ENCODE measurements at places on chromosomes 13 and 19. TPM values are rescaled to one million over a fixed set of nuclear protein-coding genes. Genes with fewer than 3 reads are reported as not detected.

Gene GRIN2D
- 0.33 TPM for total RNA-seq

Gene CRX
- total RNA-seq, result not detected

Gene MRI1
- 56.0 TPM for total RNA-seq

Gene PLIN4
- total RNA-seq, result 8.9 TPM

Gene CYP2A7
- total RNA-seq, result not detected

Gene LRRC25
- 0.15 TPM for total RNA-seq

Gene ZNF729
- total RNA-seq, result not detected

Gene TICAM1
- 6.8 TPM for total RNA-seq

Gene GAS6
- 90.5 TPM for total RNA-seq

Gene ADM5
- 0.44 TPM for total RNA-seq

Gene LGALS4
- total RNA-seq, result not detected

Gene TINCR
- not detected for total RNA-seq

Gene OLFM2
- 4.1 TPM for total RNA-seq

Gene ACP4
- total RNA-seq, result not detected

Gene TJP3
- not detected for total RNA-seq

Gene MTUS2
- not detected for total RNA-seq

Gene IRF3
- 69.5 TPM for total RNA-seq

Data from smooth muscle cell of trachea (primary cell).